ENCODE measurements at places on chromosomes 4 and X.

GRCh38 chrX:6382284-6382683 lies 152.6 kb downstream of the VCX3A start:
- no peaks in the 10 kb centered on the region for H3K36me3 ChIP-seq
- DNase-seq = no peak
- H3K4me3 ChIP-seq = no peak overlapping the region
- no peaks in the 10 kb centered on the region for H3K27me3 ChIP-seq
- no peak overlapping the region for H3K27ac ChIP-seq
- no peaks in the 10 kb centered on the region for H3K4me1 ChIP-seq

DNA sequence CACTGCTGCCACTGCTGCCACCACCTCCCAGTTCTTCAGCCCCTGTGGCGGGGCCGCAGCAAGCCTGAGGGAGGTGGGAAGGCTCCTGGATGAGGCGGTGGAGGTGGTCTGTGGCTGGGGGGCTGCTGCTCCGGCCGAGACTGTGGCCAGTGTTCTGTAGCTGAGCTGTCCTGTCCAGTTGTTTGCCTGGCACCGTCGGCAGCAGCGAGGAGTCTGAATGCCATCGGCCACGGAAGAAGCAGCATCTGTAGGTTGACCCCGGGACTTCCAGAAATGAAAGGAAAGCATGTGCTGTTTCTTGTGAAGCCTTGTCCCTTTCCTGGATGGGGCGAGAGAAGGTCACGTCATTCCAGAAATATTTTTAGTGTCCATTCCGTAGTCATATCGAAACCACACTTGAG lies 3.3 kb downstream of the C4orf54 start:
- H3K36me3 ChIP-seq = no peaks in the 10 kb centered on the region
- H3K27me3 ChIP-seq = no peaks in the 10 kb centered on the region
- peaks cover 7% of the 10 kb centered on the region for H3K4me1 ChIP-seq
- H3K4me3 ChIP-seq = no peak overlapping the region

DNA sequence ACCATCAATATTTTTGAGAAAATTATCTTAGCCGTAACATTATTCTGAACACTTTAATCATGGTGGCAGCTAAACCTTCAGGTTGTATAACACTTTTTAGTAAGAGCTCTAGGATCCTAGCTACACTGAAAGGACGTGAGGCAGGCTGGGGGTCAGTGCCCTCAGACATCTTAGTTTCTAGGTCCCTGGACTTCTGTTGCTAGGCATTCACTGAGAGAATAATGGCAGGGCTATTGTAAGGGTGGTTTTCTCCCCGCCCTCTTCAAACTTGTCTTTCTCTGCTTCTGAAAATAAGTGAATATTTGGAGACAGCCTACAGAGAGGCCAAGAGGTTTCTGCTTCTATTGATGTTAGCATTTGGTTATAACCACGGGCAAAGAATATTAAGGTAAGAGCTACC lies 15.4 kb upstream of the MMRN1 start:
- H3K36me3 ChIP-seq = no peaks in the 10 kb centered on the region
- H3K4me1 ChIP-seq = no peaks in the 10 kb centered on the region
- H3K27me3 ChIP-seq = no peaks in the 10 kb centered on the region

GRCh38 chrX:16885628-16886027 lies 15.5 kb upstream of the RBBP7 start:
- H3K36me3 ChIP-seq = no peaks in the 10 kb centered on the region
- no peak overlapping the region for H3K27ac ChIP-seq
- no peak for DNase-seq
- peaks cover 3% of the 10 kb centered on the region for H3K4me1 ChIP-seq
- no peak overlapping the region for H3K4me3 ChIP-seq

DNA sequence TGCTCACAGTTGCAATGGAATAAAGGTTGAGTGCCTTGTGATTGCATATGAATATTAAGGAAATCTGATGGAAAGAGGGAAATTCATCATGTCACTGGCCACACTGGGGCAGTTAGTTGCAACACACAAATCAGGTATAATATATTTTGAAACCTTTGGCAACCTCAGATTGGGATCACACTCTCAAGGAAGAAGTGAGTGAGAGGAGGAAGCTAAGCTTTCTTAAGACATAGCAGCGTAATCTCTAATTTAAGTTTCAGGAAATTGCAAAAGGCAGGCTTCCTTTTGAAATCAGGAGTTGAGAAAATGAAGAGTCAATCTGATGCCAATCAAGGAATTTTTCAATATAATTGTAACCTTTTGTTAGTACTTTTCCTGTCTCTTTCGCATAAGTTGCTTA lies 12.3 kb upstream of the CLTRN start:
- no peak for DNase-seq
- H3K4me3 ChIP-seq = peak overlapping the region; percentile 89

DNA sequence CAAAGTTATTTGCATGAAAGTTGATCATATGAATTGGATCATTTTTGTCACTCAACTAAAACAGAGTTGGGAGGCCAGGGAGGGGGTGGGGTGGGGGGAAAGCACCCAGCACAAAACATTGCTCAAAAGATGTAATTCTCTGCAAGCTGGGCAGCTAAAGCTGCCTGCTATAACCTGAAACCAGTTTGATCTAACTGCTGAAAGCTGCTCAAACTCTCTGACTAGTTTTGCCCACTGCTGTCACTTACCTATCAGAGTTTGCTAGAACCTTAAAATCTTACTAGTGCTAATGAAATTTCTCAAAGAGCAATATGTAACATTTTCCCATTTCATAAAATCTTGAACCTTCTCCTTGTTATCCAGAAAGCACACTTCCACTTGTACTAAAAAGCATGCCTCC lies 10.4 kb downstream of the CXCL8 start:
- H3K4me1 ChIP-seq = no peaks in the 10 kb centered on the region
- H3K36me3 ChIP-seq = no peaks in the 10 kb centered on the region
- H3K4me3 ChIP-seq = no peak overlapping the region
- no peaks in the 10 kb centered on the region for H3K27me3 ChIP-seq
- no peak overlapping the region for H3K27ac ChIP-seq

DNA sequence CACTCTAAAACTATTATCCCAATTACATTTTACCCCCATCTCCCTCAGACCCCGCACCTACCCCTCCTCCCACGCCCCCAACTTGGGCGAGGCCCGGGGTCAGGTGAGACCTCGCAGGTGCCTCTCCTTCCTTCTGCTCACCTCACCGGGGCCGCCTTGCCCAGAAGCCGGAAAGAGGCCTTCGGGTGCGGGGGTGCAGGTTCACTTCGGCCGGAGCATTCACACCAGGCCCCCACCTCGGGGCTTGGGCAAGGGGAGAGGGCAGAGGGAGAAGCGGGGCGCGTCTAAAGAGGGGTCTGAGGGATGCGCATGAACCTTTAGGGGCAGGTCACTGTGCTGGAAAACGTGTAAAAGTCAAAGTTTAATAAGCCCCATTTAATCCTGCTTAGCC lies 427 bp downstream of the ZNF182 start:
- H3K36me3 ChIP-seq = no peaks in the 10 kb centered on the region
- no peak for DNase-seq
- no peaks in the 10 kb centered on the region for H3K27me3 ChIP-seq
- H3K27ac ChIP-seq = no peak overlapping the region

DNA sequence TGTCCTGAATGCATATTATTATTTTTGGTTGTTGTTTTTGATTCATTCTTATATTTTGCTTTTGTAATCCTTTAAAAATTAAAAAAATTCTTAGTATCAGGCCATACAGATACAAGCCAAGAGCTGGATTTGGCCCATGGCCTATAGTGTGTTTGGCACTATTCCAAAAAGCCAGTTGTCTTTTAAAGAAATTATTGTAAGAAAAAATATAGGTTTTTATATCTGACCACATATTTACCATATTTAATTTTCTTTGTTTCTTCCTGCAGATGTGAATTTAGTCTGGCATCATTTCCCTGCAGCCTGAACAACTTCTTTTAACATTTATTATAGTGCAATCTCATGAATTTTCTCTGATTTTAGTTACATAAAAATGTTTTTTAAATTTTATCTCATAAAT lies 652.8 kb upstream of the NR3C2 start:
- H3K4me1 ChIP-seq = no peaks in the 10 kb centered on the region
- no peak overlapping the region for H3K4me3 ChIP-seq
- no peak for DNase-seq
- no peaks in the 10 kb centered on the region for H3K27me3 ChIP-seq

DNA sequence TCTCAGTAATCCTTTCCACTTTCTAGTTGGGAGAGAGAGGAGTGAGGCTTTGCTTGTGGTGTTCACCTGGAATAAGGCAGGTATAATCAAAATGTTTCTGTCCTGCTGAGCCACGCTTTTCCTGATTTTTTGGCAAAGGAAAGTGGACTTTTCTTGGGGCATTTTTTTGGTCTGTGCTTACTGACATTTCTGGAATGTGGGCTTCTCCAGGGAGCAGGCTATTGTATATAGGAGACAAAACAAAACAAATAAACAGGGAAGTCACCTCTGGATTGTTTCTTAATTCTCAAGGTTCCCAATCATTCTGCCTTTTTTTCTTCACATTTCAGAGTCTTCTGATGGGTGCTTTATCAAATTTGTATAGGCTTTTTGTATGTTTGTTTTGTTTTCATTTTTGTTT lies 25.7 kb upstream of the RP2 start:
- no peaks in the 10 kb centered on the region for H3K4me1 ChIP-seq
- no peak overlapping the region for H3K27ac ChIP-seq
- H3K4me3 ChIP-seq = no peak overlapping the region
- no peak for DNase-seq
- no peaks in the 10 kb centered on the region for H3K36me3 ChIP-seq

DNA sequence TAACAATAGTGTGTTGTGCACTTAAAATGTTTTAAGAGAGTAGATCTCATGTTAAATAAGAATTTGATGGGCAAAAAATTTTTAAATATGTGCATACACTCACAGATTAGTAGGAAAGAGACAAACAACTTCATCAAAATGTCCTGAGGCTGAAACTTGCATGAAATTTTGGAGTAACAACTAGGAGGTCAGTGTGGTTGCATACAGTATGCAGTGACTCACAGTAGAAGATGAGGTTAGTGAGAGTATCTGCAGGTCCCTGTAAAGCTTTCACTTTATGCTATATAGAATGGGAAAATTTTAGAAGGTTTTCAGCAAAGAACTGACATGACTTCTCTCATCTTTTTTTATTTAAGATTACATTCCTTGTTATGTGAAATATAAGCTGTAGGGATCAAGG lies 453.1 kb upstream of the KLHL4 start:
- no peak overlapping the region for H3K27ac ChIP-seq
- no peaks in the 10 kb centered on the region for H3K4me1 ChIP-seq
- H3K27me3 ChIP-seq = no peaks in the 10 kb centered on the region
- DNase-seq = no peak

GRCh38 chr4:165992283-165992682 lies 119.2 kb downstream of the TLL1 start:
- H3K36me3 ChIP-seq = no peaks in the 10 kb centered on the region
- no peaks in the 10 kb centered on the region for H3K27me3 ChIP-seq
- H3K4me1 ChIP-seq = peaks cover 2% of the 10 kb centered on the region

GRCh38 chr4:7868892-7869471 lies 70.7 kb downstream of the AFAP1 start:
- H3K36me3 ChIP-seq = peaks cover 36% of the 10 kb centered on the region
- no peak overlapping the region for H3K4me3 ChIP-seq
- H3K27ac ChIP-seq = no peak overlapping the region

- no peak overlapping the region for H3K4me3 ChIP-seq
- no peaks in the 10 kb centered on the region for H3K27me3 ChIP-seq
- H3K27ac ChIP-seq = no peak overlapping the region
- DNase-seq = no peak
- H3K4me1 ChIP-seq = no peaks in the 10 kb centered on the region
- H3K36me3 ChIP-seq = no peaks in the 10 kb centered on the region
Observed at GRCh38 chr4:85391071-85391470, 83.9 kb upstream of the ARHGAP24 start.

DNA sequence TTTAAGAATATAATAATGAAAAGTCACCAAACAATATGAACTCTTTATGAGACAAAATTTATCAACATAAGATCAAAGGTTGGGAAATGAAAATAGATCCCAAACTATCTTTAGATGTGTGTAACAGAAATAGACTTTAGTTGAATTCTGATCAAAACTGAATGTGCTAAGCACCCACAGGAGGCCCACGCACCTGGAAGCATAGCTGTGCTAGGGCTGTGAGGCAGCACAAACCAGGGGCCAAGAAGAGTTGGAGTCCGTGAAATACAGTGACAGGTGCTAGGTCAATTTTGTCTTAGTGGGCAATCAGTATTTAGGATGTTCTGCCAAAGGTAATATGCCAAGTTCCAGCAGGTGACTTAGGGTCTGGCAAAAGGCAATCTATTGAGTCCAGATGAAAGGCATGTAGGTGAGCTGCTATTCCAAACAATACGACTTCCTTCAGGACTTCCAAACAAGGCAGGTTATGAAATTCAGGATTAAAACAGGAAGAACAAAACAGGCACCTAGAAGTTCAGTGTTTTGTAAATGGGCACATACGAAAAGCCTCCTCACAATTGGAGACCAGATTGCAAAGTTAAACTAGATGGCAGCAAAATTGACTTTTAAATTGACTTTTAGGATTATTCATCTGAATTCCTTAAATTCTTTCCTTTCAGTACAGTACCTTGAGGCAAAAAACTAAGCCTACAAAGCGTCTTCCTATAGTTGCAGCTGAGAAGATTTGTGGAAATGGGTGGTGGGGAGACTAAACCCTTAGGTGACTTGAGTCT lies 4.7 kb upstream of the PCDH18 start:
- no peaks in the 10 kb centered on the region for H3K27me3 ChIP-seq
- no peak overlapping the region for H3K27ac ChIP-seq
- no peaks in the 10 kb centered on the region for H3K4me1 ChIP-seq
- H3K36me3 ChIP-seq = no peaks in the 10 kb centered on the region

DNA sequence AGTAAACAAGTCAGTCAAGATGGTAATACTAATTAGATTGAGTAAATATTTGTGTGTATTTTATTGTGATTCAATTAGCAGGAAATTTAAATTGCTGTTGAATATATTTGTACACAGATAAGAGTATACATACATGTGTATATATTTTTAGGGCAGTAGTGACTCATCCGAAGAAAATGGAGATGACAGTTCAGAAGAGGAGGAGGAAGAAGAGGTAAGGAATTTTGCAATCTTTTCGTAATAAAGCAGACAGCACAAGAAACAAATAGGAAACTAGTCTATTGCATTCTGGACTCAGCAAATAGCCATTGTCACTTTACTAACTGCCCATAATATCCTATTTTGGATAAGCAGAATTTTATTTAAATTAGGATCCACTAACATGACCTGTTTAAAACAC lies 6.6 kb downstream of the IBSP start:
- H3K27me3 ChIP-seq = no peaks in the 10 kb centered on the region
- H3K27ac ChIP-seq = no peak overlapping the region
- no peaks in the 10 kb centered on the region for H3K36me3 ChIP-seq
- DNase-seq = peak; percentile 37
- peaks cover 1% of the 10 kb centered on the region for H3K4me1 ChIP-seq

DNA sequence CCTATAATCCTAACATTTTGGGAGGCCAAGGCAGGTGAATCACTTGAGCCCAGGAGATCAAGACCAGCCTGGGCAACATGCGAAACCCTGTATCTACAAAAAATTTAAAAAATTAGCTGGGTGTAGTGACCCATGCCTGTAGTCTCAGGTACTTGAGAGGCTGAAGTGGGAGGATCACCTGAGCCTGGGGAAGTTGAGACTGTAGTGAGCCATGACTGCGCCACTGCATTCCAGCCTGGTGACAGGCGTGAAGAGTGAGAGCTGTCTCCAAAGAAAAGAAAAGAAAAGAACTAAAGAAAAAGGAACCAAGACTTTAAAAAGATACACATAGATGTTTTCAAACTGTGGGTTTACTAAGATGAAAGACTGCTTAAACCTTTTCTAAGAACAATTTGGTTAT lies 129.0 kb downstream of the SPCS3 start:
- H3K36me3 ChIP-seq = no peaks in the 10 kb centered on the region
- H3K4me3 ChIP-seq = no peak overlapping the region
- H3K27me3 ChIP-seq = no peaks in the 10 kb centered on the region
- H3K27ac ChIP-seq = no peak overlapping the region
- DNase-seq = no peak
- no peaks in the 10 kb centered on the region for H3K4me1 ChIP-seq
